Uterus (tissue), 4 donors: ENCODE measurements at places on chromosomes 13 and 19. TPM values are rescaled to one million over a fixed set of nuclear protein-coding genes. Genes with fewer than 3 reads are reported as not detected.
A peak's percentile ranks its signal among the peaks of the same experiment; 100 is the strongest.

DNA sequence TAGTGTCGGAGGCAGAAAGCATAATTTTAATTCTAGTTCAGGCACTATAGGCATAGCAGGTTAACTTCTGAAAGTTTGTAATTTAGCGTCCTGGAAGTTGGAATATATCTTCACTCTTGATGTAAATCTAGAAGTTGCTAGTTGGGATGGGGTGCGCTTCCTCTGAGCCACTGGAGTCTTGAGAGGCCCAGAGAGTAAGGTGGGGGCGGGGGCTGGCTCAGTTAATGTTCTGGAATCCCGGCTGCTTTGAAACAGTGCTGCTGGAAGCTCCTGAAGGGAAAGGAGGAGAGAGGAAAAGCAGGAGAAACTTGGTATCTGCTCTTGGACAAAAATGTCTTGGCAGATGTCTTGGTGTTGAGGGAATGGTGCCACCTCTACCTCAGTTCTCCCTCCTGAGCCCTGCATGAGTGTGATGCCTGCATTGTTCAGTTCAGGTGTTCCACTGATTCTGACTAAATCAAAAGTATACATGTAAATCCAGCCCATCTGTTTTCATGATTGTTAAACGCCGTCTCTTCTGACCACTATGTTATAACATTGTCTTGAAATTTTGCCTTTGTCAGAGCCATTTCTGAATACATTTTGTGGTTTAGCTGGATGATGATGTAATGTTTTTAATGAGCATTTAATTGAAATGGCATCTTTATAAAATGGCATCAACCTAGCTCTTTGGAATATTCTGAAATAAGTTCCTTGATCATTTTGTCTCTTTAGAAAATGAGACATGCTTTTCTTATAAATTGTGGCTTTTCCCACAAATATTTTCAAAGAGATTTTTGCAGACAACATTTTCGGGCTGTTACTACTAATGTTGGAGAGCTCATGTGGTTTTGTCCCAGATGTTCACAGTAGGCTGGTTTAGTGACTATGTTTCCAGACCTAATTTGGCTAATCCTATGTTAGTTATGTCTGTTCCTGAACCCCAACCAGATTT, 202.7 kb downstream of the SHISA2 start:
- H3K36me3 ChIP-seq = no peaks in the 10 kb centered on the region
- H3K27ac ChIP-seq = no peak overlapping the region
- DNase-seq = no peak
- no peaks in the 10 kb centered on the region for H3K4me1 ChIP-seq
- no peak overlapping the region for H3K4me3 ChIP-seq

GRCh38 chr13:78022164-78022877, 103.7 kb upstream of the EDNRB start:
- H3K4me1 ChIP-seq = no peaks in the 10 kb centered on the region
- DNase-seq = no peak
- no peaks in the 10 kb centered on the region for H3K27me3 ChIP-seq
- H3K27ac ChIP-seq = no peak overlapping the region
- H3K4me3 ChIP-seq = no peak overlapping the region

GRCh38 chr13:107992542-107992941, 222.8 kb downstream of the LIG4 start:
- no peak overlapping the region for H3K4me3 ChIP-seq
- no peak overlapping the region for H3K27ac ChIP-seq
- H3K4me1 ChIP-seq = no peaks in the 10 kb centered on the region
- DNase-seq = no peak

- no peaks in the 10 kb centered on the region for H3K27me3 ChIP-seq
- no peaks in the 10 kb centered on the region for H3K36me3 ChIP-seq
- no peak overlapping the region for H3K27ac ChIP-seq
- no peak overlapping the region for H3K4me3 ChIP-seq
Measured at GRCh38 chr19:372306-372890, 27.8 kb upstream of the MIER2 start.

GRCh38 chr13:46810440-46810839, 13.5 kb upstream of the ESD start:
- no peak for DNase-seq
- H3K4me1 ChIP-seq = no peaks in the 10 kb centered on the region
- no peak overlapping the region for H3K4me3 ChIP-seq
- H3K27ac ChIP-seq = no peak overlapping the region
- H3K27me3 ChIP-seq = no peaks in the 10 kb centered on the region

GRCh38 chr19:46976845-46977320, 42.8 kb upstream of the NPAS1 start:
- H3K36me3 ChIP-seq = no peaks in the 10 kb centered on the region
- H3K4me3 ChIP-seq = no peak overlapping the region
- peaks cover 35% of the 10 kb centered on the region for H3K4me1 ChIP-seq
- peak overlapping the region; percentile 80 for H3K27ac ChIP-seq
- DNase-seq = no peak

- no peaks in the 10 kb centered on the region for H3K4me1 ChIP-seq
- H3K27me3 ChIP-seq = no peaks in the 10 kb centered on the region
- no peak overlapping the region for H3K4me3 ChIP-seq
- H3K27ac ChIP-seq = no peak overlapping the region
- no peak for DNase-seq
- no peaks in the 10 kb centered on the region for H3K36me3 ChIP-seq
Measured at GRCh38 chr13:63011996-63012395, 1596.3 kb upstream of the PCDH20 start.

GRCh38 chr19:2594319-2594718, 108.2 kb downstream of the GNG7 start:
- H3K4me1 ChIP-seq = peaks cover 2% of the 10 kb centered on the region
- H3K36me3 ChIP-seq = no peaks in the 10 kb centered on the region
- DNase-seq = no peak
- no peaks in the 10 kb centered on the region for H3K27me3 ChIP-seq
- H3K4me3 ChIP-seq = no peak overlapping the region
- H3K27ac ChIP-seq = no peak overlapping the region

- no peak for DNase-seq
- H3K4me1 ChIP-seq = no peaks in the 10 kb centered on the region
- no peaks in the 10 kb centered on the region for H3K36me3 ChIP-seq
- no peak overlapping the region for H3K4me3 ChIP-seq
- no peak overlapping the region for H3K27ac ChIP-seq
Measured at GRCh38 chr13:73355134-73355533, 296.3 kb downstream of the KLF5 start.

Gene SELENOW
- 1,323 TPM for total RNA-seq

Gene ZNF418
- 13.7 TPM for total RNA-seq

Gene SIGLEC8
- total RNA-seq = not detected
